HL-60 (cell line): ENCODE measurements at places on chromosomes 13 and 19.

GRCh38 chr13:110911880-110912279, 3.0 kb downstream of the ANKRD10 start:
- DNase-seq, result no peak

GRCh38 chr19:41530184-41530534, 45.8 kb upstream of the CEACAM21 start:
- DNase-seq, result no peak

- DNase-seq, result no peak
Measured at GRCh38 chr13:47326061-47326460, 429.2 kb upstream of the HTR2A start.

- no peak for DNase-seq
Measured at GRCh38 chr19:7505682-7506384, 10.1 kb upstream of the ZNF358 start.

DNA sequence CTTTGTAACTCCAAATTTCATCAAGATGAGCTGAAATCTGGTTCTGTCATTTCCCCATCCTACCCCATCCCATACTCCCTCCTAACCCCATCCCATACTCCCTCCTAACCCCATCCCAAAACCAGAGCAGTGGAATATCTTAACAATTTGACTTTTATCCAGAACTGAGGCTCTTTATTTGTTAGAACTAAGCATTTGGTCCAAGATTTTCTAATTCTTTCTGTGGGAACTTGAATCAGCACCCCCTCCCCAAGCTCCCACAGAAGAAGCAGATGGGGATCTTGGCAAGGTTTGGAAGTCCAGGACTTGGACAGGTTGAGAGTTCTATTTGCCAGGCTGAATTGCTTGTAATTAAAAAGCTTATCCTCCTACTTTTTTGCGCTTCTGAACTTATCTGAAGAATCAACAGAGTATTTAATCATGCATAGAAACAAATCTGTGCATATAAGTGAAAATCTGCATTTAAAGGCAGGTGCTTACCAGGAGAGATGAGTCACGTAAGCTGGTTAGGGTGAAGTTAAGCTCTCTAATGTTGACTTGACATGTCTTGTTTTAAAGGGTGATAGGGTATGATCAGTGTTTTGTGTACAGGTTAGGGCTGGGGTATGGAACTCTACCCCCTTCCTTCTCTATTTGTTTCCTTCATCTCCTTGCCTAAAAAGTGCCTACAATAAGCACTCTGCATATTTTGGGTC, 111.1 kb downstream of the COG6 start:
- no peak for DNase-seq

DNA sequence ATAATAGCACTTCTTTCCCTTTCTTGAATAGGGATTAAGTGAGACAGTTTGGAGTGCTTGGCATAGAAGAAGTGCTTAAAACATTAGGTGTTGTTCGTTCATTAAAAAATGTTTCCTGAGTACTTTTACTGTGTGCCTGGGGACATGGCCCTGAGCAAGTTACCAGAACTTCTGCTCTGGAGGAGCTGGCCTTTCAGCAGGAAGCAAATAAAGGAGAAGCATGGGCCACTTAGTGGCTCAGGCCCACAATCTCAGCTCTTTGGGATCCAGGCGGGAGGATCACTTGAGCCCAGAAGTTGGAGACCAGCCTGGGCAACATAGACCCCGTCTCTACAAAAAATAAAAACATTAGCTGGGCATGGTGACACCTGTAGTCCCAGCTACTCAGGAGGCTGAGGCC, 5.7 kb downstream of the DNM2 start:
- no peak for DNase-seq

DNA sequence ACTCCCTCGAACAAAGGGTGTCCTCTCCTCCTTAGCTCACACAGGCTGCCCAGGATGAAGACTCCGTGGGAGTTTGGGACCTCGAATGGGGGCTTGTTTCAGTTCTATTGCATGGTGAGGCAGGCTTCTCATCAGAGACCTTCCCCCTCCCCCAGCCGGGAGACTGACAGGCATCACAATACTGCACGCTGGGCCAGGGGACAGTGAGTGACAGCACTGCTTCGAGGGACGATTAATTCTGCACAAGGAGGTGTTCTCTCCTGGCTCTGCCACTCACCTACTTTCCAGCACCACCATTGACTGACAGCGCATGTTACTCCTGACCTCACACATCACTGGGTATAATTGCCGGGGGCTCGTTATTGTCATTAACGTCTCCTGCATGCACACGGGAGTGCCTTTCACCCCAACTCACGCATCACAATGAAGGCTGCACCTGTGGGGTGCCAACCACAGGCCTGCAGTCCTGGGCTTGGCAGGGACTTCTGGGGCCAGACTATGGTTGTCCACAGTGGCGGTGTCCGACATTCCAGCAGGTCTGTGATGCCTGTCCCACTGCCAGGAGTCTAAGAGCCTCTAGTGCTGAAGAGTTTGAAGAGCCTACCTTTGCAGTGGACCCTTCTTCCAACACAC, 412.2 kb upstream of the TSHZ3 start:
- no peak for DNase-seq

- no peak for DNase-seq
Measured at GRCh38 chr19:16381756-16382401, 57.3 kb downstream of the KLF2 start.

GRCh38 chr19:49660338-49660961, 5.2 kb downstream of the IRF3 start:
- DNase-seq, result no peak
